Right ventricle myocardium inferior (tissue), 1 donor: ENCODE measurements at places on chromosomes 2 and 18.

DNA sequence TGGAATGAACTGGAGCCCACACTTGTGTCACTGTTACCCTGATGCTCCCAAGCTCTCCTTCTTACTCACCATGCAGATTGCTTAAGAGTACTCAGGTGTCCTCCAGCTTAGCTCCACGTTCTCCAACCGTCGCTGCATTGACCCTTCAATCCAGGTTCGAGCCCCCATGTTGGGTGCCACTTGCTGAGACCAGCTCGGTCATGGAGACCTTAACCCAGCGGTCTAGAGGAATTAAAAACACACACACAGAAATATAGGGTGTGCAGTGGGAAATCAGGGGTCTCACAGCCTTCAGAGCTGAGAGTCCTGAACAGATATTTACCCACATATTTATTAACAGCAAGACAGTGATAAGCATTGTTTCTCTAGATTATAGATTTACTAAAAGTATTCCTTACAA lies 229.1 kb upstream of the APCDD1 start:
- no peak for DNase-seq

GRCh38 chr2:61900281-61900680 lies 5.2 kb upstream of the COMMD1 start:
- DNase-seq: no peak

DNA sequence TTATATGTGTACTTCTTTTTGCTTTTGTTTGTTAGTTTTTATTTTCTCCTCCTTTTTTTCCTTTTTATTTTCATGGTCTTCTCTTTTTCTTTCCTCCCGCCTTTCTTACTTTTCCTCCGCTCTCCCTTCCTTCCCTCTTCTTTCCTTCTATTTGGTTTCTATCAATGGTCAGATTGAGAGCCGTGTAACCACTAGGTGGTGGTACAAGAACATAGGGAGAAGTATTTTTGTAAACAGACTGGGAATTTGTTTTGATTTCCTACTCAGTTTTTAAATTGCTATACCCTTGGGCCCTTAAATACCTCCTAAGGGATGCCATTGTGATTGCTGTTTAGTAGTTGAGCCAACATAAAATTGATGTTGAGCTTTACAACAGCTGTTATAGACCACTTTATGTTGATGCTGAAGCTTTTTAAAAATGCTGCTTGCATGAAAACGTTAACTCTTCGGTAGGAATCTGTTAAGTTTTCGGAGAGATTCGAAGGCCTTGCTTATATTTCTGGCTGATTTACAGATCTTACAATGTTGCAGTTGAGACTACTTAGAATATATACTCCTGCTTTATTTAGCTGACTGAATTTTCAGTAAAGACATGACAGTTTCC lies 124.2 kb downstream of the UBE2E3 start:
- no peak for DNase-seq

GRCh38 chr2:149441255-149441654 lies 110.9 kb downstream of the LYPD6 start:
- no peak for DNase-seq

DNA sequence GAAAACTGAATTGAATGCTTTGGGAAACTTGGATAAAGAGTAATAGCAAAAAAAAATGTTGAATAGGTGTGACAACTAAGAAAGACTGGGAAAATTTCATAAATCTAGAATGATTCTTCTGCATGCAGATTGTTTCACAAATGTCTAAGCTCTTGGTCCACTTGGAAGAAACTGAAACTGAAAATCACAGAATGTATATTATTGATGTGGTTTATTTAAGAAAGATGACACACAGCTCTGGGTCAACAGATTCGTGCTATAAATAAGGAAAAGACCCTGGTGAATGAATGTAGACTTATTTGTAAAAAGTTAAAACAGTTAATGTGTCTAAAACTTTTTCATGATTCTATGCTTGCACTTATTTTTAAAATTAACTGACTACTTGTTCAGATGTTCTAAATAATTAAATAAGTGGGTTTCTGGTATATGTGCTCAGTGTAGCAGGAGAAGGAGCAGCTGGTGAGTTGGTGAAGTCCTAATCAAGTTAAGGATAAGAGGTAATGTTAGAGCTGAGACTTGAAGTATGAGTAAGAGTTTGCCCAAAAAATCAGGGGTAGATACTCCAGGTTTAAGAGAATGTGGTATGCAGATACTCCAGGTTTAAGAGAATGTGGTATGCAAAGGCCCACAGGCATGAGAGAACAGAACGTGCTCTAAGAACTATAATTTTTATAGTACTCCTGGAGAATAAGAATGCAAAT lies 24.5 kb downstream of the UGP2 start:
- DNase-seq: no peak

- no peak for DNase-seq
These were observed 122.6 kb upstream of the SPRED2 start for GRCh38 chr2:65554765-65555591.

- no peak for DNase-seq
These were observed 59.1 kb downstream of the ARL4C start for GRCh38 chr2:234437642-234438304.

DNA sequence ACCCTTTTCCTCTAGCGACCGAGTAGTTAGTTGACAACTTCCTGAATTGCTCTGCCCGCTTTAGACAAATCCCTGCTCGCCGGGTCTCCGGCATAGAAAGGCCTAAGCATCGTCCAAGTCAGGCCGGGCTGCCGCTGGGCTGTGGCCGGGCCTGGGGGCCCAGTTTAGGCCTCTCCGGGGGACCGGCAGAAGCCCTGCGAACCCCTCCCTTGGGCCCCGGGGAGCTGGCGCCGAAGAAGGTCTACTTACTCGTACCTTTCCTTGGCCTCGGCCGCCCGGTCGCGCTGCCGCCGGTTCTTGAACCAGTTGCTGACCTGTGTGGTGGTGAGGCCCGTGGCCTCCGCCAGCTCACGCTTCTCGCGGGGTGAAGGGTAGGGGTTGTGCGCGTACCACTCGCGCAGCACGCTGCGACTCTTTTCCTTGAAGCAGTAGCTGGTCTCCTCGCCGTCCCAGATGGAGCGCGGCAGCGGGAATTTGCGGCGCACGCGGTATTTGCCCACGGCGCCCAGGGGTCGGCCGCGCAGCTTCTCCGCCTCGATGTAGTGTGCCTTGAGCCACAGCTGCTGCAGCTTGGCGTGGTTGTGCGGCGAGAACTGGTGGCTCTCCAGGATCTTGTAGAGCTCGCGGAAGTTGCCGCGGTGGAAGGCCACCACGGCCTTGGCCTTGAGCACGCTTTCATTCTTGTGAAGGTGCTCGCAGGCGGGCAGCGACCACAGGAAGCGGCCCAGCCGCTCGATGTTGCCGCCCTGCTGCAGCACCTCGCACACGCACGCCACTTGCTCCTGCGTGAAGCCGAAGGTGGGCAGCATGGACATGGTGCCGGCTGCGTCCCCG lies 739 bp downstream of the SIX2 start:
- peak; percentile 78 for DNase-seq

- no peak for DNase-seq
These were observed 204.4 kb downstream of the MREG start for GRCh38 chr2:215808996-215809395.

DNA sequence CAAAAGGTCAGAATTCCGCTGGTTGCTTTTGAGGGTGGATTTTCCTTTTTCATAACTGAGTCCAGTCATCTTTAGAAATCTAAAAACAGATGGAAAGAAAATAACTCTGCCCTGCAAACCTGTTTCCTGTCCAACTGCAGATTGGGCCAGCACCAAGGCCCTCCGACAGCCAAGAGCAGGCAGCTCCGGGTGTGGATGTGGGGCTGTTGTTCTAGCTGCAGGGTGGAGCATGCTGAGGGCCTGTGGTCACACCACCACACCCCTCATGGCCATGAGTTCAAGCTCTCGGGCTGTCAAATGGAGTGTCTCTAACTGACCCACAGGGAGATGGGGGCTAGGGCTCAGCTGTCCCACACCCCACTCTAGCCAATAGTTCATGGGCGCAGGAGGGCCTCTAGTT lies 69.3 kb upstream of the BZW1 start:
- peak; percentile 85 for DNase-seq

- DNase-seq: no peak
These were observed 4.8 kb upstream of the PARD6G start for GRCh38 chr18:80252136-80252535.

DNA sequence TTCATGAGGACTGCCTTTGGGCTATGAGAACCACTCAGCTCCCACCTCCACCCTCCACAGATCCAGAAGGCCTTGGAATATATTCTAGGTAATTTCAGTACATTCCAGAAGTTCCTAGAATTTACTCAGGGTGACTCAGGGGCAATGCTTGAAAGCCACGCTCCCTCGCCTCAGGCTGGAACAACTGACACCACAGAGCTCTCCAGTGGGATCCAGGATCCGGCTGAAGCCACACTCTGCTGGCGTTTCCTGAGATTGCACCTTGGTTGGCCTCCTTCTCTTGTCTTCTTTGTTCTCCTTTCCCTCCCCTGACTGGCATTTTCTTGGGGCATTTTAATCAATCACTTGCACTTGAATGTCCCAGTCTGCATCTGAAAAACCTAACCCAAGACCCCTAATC lies 92.6 kb upstream of the KCNE4 start:
- DNase-seq: no peak

- DNase-seq: no peak
These were observed 9.4 kb downstream of the ELAC1 start for GRCh38 chr18:50977037-50977760.

DNA sequence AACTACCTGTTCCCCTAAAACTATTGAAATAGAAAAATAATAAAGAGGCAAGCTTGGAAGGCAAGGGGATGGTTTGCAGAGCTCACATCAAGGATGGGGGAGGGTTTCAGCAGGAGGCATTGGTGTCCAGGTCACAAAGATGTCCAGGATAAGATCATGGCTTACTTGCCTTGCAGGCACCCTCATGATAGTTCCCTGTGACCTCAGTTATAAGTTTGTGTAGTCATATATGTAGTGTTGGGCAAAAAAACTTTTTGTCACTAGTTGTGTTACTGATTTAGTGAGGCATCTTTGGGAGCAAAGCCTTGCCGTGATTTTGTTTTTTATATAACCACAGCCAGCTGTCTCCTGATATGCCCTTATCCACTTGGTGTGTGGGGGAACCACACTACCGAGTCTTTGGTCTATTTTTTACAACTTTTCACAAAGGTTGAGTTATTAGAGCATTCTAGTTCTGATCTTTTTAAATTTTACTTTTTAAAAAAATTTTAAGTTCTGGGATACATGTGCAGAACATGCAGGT lies 53.3 kb downstream of the IL1R2 start:
- no peak for DNase-seq

DNA sequence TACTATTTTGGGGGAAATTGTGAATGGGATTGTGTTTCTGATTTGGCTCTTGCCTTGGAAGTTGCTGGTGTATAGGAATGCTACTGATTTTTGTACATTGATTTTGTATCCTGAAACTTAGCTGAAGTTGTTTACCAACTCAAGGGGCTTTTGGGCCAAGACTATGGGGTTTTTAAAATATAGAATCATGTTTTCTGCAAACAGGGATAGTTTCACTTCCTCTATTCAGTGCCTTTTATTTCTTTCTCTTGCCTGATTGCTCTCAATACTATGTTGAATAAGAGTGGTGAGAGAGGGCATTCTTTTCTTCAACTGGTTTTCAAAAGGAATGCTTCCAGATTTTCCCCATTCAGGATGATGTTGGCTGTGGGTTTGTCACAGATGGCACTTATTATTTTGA lies 1383.8 kb upstream of the ACVR2A start:
- DNase-seq: no peak

- DNase-seq: no peak
These were observed 29.4 kb upstream of the RTTN start for GRCh38 chr18:70234667-70235459.

DNA sequence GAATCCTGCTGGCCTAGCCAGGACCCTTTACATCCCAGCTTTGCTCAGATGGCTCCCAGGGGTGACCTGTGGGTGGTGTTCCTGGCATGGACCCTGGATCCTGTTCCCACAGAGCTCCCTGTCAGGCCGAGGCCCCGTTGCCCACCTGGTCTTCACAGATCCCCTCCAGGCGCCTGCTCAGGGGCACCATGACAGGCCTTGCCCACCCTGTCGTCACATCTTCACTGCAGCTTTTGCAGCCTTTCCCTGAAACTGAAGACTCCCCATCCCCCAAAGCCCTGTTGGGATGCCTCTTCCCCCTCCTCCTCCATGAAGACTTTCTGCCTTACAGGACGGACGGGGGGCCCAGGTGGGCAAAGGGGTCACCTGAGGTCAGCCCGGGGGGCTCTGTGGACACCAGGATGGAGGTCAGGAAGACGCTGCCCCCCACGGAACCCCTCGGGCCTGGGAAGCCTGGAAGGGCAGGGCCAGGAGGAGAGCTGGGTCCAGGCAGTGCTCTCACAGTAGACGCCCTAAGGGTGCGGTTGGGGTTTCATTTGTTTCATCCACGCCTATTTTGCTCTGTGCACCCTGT lies 13.0 kb upstream of the KIF1A start:
- no peak for DNase-seq

DNA sequence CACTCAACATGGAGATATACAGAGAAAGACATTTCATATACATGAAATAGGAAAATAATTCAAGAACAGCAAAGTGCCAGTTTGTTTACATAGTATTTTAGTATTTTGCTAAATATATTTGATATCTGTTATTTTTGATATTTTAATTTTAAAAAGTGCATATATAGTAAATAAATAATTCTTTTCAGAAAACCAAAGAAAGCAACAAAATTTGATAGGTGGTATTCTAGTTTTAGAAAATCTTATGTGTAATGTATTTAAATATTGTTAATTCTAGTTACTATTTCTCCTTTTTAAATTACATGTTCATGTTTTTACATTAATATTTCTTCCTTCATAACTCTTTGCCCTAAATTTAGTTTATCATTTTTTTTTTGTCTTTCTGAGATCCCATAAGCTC lies 34.5 kb upstream of the FAM171B start:
- no peak for DNase-seq

DNA sequence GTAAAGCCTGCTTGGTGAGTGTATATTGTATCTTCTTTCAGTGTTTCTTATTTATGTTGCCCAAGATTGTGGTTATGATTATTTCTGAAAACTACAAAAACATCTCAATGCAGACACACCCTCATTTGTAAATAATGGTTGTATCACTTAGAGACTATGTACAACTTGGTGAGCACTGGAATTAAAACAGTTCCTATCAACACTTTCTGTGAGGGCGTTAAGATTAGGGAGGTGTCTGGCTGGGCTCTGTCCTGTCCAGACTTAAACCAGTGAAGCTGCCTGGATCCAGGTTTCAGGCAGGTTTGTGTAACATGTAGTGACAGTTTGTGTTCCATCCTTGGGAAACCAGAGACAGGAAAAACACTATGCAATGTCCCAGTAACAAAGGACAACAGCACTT lies 49.7 kb downstream of the CTAGE1 start:
- no peak for DNase-seq

DNA sequence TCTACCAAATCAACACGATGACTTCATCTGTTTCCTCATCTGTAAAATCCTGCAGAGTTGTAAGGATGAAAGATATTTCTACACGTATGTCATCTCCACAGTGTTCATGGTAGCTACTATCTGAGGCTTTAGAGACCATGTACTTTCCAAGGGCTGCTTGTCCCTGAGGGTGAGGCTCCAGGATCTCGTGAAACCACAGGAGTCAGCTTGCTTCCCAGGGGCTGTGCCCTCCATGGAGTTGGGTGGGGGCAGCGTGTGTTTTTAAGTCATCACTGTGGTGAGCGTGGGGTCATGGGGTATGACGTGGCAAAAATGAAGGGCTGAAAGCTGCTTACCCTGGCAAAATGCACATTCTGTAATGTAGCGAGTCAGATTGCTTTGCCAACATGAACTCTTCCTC lies 81.6 kb downstream of the ASAP2 start:
- no peak for DNase-seq

GRCh38 chr2:39706312-39706711 lies 40.6 kb downstream of the TMEM178A start:
- no peak for DNase-seq

- no peak for DNase-seq
These were observed 11.5 kb downstream of the ASAP2 start for GRCh38 chr2:9217838-9218770.
